Osteoblast (primary cell): ENCODE measurements at places on chromosomes 2 and 18. TPM values are rescaled to one million over a fixed set of nuclear protein-coding genes. Genes with fewer than 3 reads are reported as not detected.

FSHR gene
- 0.29 and 0.36 TPM in 2 replicates for total RNA-seq

UBR3 gene
- total RNA-seq = 42.7 and 50.1 TPM in 2 replicates

GRCh38 chr2:199446996-199447576, 10.7 kb downstream of the SATB2 start:
- no peak for DNase-seq

TBR1 gene
- total RNA-seq = under 0.01 TPM in 1 of 2 replicates, not detected in the other

SIX3 gene
- total RNA-seq = not detected in 2 replicates

CNRIP1 gene
- 43.4 and 46.3 TPM in 2 replicates for total RNA-seq

GRCh38 chr2:43199492-43200488, 26.6 kb downstream of the ZFP36L2 start:
- peak; percentile 58 for DNase-seq

DNA sequence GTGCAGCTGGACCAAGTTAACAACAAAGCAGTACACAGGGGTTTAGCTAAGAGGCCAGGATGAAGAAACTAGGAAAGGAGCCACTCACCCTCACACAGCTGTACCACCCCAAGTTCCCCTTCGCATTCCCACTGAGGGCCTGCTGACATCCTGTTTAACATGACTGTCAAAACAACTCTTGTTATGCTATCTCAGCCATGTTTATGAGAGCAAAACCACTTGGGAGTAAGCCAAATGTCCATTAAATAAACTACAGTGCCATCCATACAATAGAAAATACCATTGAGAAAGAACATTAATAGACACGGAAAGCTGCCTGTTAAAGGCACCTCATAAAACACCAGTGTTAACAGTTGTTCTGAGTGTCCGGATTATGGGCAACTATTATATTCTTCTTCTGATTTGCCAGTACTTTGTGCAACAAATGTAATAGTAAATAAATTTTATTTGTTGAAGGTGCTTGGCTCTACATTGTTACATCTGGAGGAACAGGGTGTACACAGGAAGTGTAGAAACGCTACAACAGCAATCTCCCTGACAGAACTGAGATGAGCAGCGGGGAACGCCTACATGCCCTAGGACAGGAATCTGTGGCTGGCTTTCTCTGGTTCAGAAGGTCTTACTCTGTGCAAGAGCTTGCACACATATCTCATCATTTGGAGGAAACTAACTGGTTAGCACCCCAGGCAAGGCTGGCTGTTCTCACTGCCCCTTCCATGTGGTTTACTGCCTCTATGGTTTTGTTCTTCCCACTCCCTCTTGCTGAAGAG, 85.6 kb downstream of the EHD3 start:
- no peak for DNase-seq

DNA sequence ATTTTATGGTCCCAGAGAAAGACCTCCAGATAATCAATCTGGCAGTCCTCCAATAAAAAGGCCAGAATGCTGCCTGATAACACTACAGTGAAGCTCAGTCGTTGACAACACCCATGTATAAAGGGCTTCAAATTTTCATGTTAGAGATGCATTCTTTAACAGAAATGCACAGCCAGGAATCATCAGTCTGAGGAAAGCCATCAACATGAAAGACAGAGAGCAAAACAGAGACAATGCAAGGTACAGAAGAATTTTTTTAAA, 13.8 kb downstream of the BABAM2 start:
- no peak for DNase-seq
